ENCODE measurements at places on chromosomes 6 and 20.

- no peak for DNase-seq
These were observed 78.9 kb downstream of the SLX4IP start for GRCh38 chr20:10513931-10514575.

DNA sequence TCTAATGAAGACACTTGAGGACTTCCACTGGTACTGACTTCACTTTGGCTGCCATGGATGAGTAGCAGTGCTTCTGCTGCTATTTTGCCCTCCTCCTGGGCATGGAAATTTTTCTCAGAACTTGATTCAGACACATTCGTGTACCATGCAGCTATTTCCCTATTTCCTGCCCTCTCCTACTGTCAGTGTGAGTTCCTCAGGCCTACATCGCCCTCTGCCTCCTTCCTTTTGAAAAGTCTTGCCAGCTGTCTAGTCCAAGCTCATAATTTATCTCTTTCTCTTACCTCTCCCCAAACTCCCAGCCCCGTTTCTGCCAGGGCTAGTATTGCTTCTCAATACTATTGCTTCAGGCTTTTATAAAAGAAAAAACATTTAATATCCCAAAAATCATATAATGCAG, 470.2 kb downstream of the ADGRB3 start:
- DNase-seq, result no peak

GRCh38 chr6:7218406-7218988, 94.5 kb downstream of the SSR1 start:
- DNase-seq, result no peak

GRCh38 chr20:48489046-48489463, 338.7 kb downstream of the PREX1 start:
- no peak for DNase-seq

- DNase-seq, result no peak
These were observed 152.6 kb downstream of the DNAH8 start for GRCh38 chr6:38867726-38868125.

DNA sequence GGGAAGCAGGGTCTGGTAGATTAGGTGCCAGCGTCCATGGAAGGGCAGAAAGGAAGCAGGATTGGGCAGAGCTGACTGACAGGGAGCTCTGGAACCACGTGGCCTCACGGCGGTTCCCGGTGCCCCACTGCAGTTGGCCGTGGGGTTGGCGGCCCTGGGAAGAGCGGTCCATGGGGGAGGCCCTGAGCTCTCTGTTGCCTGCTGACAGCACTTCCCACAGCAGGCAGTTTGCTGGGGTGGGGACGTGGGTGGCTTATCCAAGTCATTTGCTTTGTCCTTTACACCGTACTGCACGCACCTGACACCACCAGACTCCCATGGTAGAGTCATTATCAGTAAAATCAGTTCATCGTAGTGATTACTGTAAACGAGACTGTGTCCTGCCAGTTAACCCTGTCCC, 56.1 kb downstream of the RPP40 start:
- no peak for DNase-seq

Measured in SW480 (cell line).